ENCODE measurements at places on chromosomes 11 and 22. TPM values are rescaled to one million over a fixed set of nuclear protein-coding genes. Genes with fewer than 3 reads are reported as not detected.

DNA sequence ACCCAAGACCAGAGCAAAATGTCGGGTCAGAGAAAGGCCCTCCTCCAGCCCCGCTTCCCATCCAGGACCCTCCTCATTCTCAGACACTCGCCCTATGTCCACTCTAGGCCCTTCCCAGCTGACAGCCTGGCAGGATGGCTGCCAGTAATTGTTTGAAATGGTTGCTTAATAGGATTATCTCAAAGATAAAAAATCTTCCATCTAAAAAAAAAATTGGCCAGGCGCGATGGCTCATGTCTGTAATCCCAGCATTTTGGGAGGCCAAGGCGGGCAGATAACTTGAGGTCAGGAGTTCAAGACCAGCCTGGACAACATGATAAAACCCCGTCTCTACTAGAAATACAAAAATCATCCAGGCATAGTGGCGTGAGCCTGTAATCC, 32.4 kb downstream of the SCGB1A1 start:
- no peaks in the 10 kb centered on the region for H3K36me3 ChIP-seq
- DNase-seq = no peak

DNA sequence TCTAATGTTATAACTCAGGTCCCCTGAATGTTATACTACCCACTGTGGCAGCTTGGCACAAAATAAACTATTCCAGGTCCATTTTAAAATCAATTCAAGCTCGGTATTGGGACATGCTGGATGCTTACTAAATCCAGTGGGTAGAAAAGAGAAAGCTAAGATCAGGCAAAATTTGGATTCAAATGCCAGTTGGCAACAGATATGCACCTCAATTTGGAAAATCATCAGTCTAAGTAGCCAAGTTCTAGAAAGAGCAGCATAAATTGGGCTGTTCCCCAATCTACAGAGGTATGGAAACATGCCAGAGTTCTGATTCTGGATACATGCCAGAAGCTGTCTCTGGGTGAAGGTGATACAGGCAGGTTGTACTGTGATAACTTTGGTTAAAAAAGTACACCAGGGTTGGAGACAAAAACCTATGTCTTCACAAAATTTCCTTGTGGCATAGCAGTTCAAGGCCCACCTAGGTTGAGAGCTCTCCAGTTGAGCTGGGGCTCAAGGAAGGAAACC, 427.8 kb downstream of the LRRC4C start:
- no peak overlapping the region for H3K27ac ChIP-seq
- no peaks in the 10 kb centered on the region for H3K4me1 ChIP-seq
- no peaks in the 10 kb centered on the region for H3K36me3 ChIP-seq
- H3K27me3 ChIP-seq = no peaks in the 10 kb centered on the region
- no peak overlapping the region for H3K4me3 ChIP-seq

The ANO9 gene
- total RNA-seq = 26.3 TPM

The PUS3 gene
- total RNA-seq = 14.4 TPM

- no peak overlapping the region for H3K4me3 ChIP-seq
- H3K27me3 ChIP-seq = peaks cover 12% of the 10 kb centered on the region
- H3K36me3 ChIP-seq = no peaks in the 10 kb centered on the region
- DNase-seq = no peak
- no peak overlapping the region for H3K27ac ChIP-seq
Measured at GRCh38 chr22:37449331-37450001, 22.2 kb upstream of the ELFN2 start.

The SERPING1 gene
- total RNA-seq = 9.8 TPM

DNA sequence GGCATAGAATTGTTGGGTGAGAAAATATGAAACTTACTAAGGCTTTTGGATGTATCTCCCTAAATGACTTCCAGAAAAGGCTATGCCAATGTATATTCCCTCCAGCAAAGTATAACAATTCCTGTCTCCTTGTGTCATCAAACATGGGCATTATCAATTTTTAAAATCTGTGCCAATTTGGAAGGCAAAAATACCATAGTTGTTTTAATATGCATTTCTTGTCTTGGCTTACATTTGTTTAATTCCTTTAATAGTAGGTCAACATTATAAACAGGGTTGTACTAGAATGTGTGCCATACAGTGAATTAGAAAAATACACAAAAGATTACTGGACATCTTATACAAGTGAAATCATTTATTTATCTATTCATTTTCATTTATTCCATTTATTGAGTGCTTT, 41.6 kb downstream of the DCUN1D5 start:
- no peaks in the 10 kb centered on the region for H3K36me3 ChIP-seq
- no peak for DNase-seq
- H3K27me3 ChIP-seq = no peaks in the 10 kb centered on the region

- no peaks in the 10 kb centered on the region for H3K36me3 ChIP-seq
- H3K4me1 ChIP-seq = no peaks in the 10 kb centered on the region
- H3K27ac ChIP-seq = no peak overlapping the region
- no peaks in the 10 kb centered on the region for H3K27me3 ChIP-seq
Measured at GRCh38 chr22:32971276-32971675, 86.9 kb downstream of the SYN3 start.

The ANKK1 gene
- 0.14 TPM for total RNA-seq

DNA sequence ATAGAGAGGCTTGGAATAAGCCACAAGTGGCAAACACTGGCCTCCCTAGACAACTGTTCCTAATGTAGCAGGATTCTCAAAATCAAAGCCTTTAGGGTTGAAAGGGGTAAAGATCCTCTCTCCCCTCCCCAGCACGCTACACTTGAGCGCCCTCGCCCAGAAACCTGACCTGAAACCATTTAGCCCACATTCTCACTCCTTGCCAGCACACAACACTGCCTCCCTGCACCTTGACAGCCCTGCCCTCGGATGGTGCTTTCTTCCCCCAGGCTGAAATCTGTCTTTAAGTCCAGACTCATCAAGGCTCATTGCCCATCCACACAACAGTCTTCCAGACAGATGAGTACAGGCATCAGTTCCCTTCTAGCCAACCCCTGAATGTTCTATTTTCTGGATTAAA, 26.5 kb downstream of the CWC15 start:
- no peaks in the 10 kb centered on the region for H3K27me3 ChIP-seq
- DNase-seq = no peak
- no peaks in the 10 kb centered on the region for H3K36me3 ChIP-seq
- no peaks in the 10 kb centered on the region for H3K4me1 ChIP-seq
- H3K4me3 ChIP-seq = no peak overlapping the region

DNA sequence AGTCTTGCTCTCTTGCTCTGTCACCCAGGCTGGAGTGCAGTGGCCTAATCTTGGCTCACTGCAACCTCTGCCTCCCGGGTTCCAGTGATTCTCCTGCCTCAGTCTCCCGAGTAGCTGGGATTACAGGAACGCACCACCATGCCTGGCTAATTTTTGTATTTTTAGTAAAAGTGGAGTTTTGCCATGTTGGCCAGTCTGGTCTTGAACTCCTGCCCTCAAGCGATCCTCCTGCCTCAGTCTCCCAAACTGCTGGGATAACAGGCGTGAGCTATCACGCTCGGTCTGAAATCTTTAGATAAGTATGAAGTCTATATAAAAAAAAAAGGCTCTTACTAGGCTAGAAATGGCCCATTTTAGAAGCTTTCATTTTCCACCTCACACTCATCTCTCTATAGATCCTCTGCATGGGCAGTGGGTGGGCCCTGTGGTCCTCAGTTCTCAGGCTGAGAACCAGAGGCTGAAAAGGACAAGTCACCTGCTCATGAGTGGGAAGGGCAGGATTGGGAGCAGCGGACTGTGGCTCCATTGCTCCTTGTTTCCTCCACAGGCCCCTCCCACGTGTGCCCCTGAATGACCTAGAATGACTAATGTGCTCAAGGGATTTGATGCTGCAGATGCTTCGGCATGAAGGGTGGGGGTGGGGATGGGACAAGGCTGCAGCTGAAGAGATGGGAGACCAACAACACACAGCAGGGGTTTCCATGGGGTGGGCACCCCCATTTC, 19.8 kb upstream of the PRAME start:
- H3K36me3 ChIP-seq = no peaks in the 10 kb centered on the region
- H3K4me3 ChIP-seq = no peak overlapping the region
- no peaks in the 10 kb centered on the region for H3K27me3 ChIP-seq
- H3K27ac ChIP-seq = no peak overlapping the region
- H3K4me1 ChIP-seq = no peaks in the 10 kb centered on the region

- H3K4me3 ChIP-seq = no peak overlapping the region
- H3K36me3 ChIP-seq = no peaks in the 10 kb centered on the region
- no peaks in the 10 kb centered on the region for H3K27me3 ChIP-seq
- no peak overlapping the region for H3K27ac ChIP-seq
Measured at GRCh38 chr11:75655605-75656004, 13.2 kb downstream of the MAP6 start.

The HPS4 gene
- 20.6 TPM for total RNA-seq

DNA sequence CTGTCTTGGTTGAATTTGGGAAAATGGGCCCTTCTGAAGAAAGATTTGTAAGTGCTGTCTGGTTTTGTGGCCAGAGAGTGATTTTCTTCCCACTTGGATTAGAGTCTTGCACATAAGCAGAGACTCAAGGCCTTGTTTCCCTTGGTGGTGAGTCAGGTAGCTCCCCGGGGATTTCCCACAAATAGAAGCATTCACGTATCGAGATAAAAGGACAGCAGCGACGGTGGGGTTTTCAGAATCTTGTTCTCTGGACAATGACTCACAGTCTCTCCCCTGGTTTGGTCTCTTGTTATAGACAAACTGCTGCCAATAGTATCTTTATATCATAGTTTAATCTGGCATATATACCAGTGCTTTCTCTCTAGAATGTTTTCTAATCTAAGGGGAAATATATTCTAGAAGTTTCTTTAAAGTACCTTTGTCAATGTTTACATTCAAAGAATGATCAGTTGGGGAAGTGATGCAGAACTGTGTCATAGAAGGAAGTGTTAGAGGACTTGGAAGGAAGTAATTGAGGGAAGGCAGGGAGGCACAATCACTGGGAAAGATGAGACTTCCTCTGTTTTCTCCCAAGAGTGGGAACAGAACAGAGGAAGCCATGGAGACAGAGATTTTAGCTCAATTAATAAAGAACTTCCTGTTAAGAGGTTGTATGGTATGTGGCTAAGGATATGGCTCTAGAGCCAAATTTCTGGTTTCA, 18.1 kb downstream of the POLA2 start:
- H3K36me3 ChIP-seq = peaks cover 90% of the 10 kb centered on the region
- H3K4me1 ChIP-seq = no peaks in the 10 kb centered on the region
- no peaks in the 10 kb centered on the region for H3K27me3 ChIP-seq
- DNase-seq = no peak
- no peak overlapping the region for H3K4me3 ChIP-seq

DNA sequence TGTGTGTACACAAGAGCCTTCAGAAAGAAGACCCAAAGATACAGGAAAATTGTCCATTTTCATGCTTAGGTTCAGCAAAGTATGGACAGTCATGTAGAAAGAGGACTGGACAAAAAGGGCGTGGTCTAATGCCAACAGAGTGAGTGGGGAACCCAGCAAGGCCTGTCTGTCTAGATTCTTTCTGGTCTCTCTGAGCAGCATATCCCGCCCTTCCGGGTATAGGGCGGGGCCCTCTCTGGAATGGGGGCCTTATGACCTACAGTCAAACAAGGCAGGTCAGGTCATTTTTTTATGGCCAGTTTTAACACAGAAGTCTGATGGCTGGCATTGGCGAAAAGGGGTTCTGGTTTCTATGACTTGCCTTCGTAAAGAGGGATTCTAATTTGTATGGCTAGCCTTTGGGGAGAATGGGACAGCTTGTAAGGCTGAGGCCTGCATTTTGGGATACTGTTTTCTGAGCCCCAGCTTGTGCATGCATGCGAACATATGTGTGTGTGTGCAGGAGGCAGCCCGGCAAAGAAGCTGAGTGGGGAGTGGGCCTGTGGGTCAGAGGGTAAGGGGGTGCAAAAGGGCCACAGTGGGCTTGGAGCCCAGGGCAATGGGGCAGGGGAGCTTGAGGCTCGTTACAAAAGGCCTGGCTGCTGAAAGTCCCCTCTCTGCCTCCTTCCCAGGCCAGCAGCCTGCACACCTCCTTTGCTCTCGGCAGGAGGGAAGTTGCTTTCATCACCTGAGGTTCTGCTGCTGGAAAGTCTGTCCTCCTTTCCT, 130.5 kb upstream of the B3GAT1 start:
- no peak for DNase-seq
- no peaks in the 10 kb centered on the region for H3K36me3 ChIP-seq
- peaks cover 2% of the 10 kb centered on the region for H3K4me1 ChIP-seq
- H3K4me3 ChIP-seq = no peak overlapping the region
- peaks cover 3% of the 10 kb centered on the region for H3K27me3 ChIP-seq

DNA sequence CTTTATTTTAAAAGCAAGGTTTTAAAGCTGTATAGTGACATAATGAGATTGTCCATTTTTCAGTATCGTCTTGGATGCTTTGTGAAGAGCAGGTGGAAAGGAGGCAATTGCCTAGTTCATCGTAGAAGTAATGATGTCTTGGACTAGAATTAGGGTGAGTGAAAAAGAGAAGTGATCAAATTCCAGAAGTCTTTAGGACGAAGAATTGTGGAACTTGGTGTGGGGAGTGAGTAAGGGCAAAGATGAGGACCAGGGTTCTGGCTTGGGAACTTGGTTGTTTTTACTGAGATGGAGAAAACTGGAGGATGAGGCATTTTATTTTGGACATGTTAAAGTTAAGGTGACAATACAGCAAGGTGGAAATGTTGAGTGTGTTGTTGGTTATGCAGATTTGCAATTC, 1.2 kb downstream of the ILK start:
- H3K27me3 ChIP-seq = no peaks in the 10 kb centered on the region
- H3K27ac ChIP-seq = no peak overlapping the region
- H3K4me3 ChIP-seq = peak overlapping the region; percentile 80
- peaks cover 40% of the 10 kb centered on the region for H3K4me1 ChIP-seq

- no peaks in the 10 kb centered on the region for H3K27me3 ChIP-seq
- no peak for DNase-seq
- no peaks in the 10 kb centered on the region for H3K4me1 ChIP-seq
- H3K36me3 ChIP-seq = no peaks in the 10 kb centered on the region
- no peak overlapping the region for H3K4me3 ChIP-seq
Measured at GRCh38 chr22:44765571-44766285, 13.4 kb downstream of the ARHGAP8 start.

DNA sequence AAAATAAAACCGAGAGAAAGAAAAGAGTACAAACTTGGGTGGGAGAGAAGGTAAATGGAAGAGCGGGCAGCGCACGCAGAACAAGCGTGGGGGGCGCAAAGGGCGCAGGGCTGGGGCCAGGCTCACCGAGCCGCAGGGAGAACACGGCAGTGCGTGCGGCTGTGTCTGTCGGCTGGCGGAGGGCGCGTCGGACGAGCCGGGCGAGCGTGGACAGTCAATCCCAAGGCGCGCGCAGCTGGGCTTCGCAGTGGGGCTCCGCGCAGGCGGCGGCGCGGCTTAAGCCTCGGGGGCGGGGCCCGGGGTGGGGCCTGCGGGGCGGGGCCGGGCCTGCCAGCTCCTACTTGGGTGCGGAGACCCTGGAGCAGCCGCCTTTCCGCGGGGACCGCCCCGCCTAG, at the start of gene UCP2:
Gene UCP2 (minus strand): TSS at position 249 of the 395 bp plus-strand sequence. CDS start 4,465 bp downstream, outside the sequence.
- peaks cover 27% of the 10 kb centered on the region for H3K36me3 ChIP-seq
- H3K27me3 ChIP-seq = no peaks in the 10 kb centered on the region
- peak within 1 kb of the TSS; percentile 65 for H3K4me3 ChIP-seq

The ARRB1 gene
- total RNA-seq = 11.1 TPM

- H3K27ac ChIP-seq = no peak overlapping the region
- no peak for DNase-seq
- H3K27me3 ChIP-seq = no peaks in the 10 kb centered on the region
Measured at GRCh38 chr11:126662035-126662790, 306.7 kb downstream of the ST3GAL4 start.

Data from thymus (tissue), 14 donors.